ENCODE measurements at places on chromosomes 11 and 22.

DNA sequence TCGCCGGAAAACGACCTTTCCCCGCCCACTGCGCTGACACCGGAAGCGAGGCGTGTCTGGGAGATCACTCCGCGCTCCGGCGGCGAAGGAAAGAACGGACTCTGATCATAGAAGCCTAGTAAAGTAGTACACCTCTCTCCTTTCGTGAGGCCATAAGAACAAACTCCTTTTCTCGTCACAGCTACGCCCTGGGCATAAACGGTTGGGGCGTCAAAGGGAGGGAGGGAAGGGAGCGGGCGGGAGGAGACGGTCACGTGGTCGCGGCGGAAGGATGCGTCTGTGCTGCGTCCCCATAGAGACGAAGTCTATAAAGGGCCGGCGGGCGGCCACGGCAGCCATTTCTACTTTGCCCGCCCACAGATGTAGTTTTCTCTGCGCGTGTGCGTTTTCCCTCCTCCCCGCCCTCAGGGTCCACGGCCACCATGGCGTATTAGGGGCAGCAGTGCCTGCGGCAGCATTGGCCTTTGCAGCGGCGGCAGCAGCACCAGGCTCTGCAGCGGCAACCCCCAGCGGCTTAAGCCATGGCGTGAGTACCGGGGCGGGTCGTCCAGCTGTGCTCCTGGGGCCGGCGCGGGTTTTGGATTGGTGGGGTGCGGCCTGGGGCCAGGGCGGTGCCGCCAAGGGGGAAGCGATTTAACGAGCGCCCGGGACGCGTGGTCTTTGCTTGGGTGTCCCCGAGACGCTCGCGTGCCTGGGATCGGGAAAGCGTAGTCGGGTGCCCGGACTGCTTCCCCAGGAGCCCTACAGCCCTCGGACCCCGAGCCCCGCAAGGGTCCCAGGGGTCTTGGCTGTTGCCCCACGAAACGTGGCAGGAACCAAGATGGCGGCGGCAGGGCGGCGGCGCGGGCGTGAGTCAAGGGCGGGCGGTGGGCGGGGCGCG is at the start of gene ATF4:
Gene ATF4, plus strand, starts transcription at position 337 of the 880 bp plus-strand sequence. CDS start 884 bp downstream, outside the sequence.
- peak; percentile 92 for DNase-seq

- no peak for DNase-seq
These were observed at the start of gene MS4A1 for GRCh38 chr11:60455531-60456042. Gene MS4A1, plus strand, starts transcription at chr11:60455847. Its CDS starts 6,528 bp downstream, at chr11:60462375.

DNA sequence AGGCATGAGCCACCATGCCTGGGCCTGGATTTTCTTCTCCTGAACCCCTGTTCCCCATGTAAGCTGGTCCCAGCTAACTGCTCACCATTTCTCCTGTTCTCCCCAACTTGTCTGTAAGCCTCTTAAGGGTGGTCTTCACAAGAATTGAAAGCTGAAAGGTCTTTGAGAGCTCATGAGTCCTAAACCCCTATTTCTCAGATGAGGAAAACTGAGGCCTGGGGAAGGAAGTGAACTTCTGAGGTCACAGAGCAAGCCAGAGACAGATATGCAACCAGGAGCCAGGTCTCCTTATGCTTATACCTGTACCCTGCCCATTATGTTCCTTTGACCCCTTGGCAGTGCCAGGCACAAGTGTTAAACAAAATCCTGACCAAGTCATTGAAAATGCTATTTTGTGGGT is 16.3 kb downstream of the NPTXR start:
- DNase-seq, result no peak

DNA sequence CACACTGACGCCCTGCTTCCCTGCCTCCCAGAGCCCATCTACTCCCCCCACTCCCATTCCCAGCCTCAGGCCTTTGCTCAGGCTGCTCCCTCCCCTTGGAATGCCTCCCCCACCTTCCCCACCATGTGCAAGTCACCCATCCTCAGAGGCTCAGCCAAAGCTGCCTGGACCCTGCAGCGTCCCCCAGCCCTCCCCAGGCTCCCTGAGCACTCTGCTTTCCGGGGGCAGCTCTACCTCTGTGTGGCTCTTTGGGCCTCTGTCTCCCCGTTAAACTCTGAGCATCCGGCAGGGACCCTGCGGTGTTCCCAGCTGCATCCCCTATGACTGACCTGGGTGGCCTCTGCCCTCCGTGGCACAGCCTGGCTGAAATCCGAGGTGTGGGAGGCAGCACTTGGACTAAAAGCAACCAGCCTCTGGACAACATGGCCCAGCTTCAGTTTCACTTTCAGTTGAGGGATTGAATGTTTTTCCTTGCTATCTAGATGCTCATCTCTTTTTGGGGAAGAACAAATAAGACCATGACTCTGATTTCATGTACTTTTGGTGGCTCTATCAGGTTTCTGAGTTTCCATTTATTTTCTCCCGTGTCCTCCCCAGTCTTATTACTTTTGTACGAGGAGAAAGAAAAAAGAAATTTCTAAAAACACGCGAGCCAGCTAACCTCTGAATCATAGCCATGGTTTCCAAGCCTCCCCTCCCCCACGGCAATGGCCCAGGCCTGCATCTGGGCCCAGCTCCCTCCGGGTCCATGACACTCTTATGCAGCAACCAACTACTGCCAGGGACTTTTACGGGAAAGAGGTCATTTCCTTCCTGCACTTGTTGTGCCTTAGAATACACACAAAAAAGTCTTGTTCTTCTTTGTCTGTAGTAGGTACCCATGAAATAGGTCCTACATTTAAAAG is 3.8 kb downstream of the APOL3 start:
- peak; percentile 82 for DNase-seq

GRCh38 chr11:121692236-121692635 is 239.5 kb upstream of the SORL1-AS1 start:
- DNase-seq, result no peak

DNA sequence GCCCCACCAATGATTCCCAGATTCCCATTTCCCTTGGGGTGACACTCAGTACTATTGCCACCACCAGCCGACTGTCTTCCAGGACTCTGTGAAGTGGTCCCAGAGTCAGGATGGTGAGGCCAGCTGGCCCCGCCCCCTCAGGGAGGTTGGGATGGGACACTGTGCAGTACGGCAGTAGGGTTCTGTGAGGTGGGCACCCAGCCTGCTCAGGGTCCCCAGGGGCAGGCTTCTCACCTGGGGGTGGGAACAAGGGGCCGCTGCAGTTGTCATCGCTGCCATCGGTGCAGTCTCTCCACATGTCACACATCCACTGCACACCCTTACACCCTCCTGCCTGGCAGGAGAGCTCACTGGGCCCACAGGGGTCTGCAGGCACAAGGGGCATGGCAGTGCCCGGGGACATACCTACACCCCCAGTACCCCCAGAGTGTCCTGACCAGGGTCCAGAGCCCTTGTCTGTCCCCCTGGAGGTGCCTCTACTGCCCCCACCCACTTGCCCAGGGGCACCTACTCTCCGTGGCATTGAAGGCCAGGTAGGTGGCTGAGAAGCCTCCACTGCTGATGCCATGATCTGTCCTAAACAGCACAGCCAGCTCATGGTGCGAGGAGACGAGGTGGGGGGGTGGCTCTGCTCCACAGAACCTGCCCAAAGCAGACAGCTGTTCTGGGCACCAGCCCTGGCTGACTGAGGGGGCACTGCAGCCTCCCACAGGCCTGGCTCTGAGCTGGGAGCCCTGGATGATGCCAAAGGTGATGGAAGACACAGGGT is 1.9 kb upstream of the C1QTNF5 start:
- no peak for DNase-seq

GRCh38 chr11:44761551-44761961 is 34.8 kb downstream of the TSPAN18 start:
- no peak for DNase-seq

DNA sequence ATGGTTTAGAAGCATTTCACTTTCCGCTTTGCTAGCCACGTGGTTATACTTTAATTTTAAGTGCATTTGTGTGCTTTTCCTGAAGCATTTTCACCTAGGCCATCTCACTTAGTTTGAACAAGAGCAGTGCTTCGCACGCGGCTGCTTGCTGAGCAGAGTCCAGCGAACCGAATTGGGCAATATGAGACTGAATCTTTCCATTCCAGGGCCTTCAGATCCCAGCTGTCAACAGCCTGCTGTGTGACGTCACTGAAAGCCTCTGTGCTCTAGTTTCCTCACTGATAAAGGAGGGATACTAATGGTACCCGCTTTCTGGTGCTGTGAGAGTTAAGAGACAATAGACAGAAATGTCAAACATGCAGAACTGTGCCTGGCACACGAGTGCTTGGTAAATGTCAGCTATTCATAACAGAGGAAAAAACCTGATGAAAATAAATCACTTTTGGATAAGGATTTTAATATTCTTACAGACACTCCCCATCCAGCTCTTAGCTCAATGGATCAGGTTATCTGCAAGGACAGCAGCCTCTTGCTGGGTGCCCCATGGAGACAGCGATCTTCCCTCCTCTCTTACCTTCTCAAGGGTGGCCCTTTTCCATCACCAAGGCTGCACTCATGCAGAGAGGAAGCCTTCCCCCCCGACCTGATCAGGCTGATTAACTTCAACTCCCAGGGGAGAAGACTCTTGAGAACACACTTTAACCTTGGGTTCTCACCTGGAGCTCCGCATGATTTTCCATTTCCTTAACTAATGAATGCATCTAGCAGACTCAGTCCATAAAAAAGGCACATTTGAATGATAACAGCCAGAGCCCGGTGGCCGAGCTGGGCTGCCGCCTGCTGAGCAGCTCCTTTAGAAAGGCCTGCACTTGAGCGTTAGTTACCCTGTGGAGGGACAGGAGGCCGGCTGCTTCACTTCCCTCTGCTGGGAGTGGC is 3.5 kb upstream of the GLB1L3 start:
- DNase-seq, result no peak

GRCh38 chr11:99592266-99592665 is 571.5 kb downstream of the CNTN5 start:
- no peak for DNase-seq
